IMR-90 (cell line): ENCODE measurements at places on chromosomes 12 and 14. TPM values are rescaled to one million over a fixed set of nuclear protein-coding genes. Genes with fewer than 3 reads are reported as not detected.

The ANKRD33 gene
- total RNA-seq = under 0.01 TPM in 1 of 2 replicates, not detected in the other

The SYNE3 gene
- total RNA-seq = 5.0 TPM in 2 replicates

The NINJ2 gene
- not detected in 2 replicates for total RNA-seq

DNA sequence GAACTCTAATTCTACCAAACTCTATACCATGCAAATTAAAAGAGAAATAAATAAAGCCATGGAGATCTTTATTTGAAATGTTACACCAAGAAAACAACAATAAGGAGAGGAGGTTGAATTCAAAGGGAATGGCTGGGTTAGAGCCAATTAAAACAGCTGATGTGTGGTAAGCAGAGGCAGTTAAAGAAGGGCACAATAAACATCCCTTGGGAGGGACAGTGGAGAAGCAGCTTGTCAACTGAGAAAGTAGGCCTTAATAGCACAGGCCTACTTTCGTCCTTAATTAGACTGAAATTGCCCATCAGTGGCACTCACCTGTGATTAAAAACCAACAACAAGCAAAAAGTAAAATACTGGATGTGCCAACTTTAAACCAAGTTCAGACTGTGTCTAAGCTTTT lies 16.3 kb upstream of the NAV3 start:
- DNase-seq = no peak
- no peaks in the 10 kb centered on the region for H3K4me1 ChIP-seq
- H3K27ac ChIP-seq = no peak overlapping the region
- H3K4me3 ChIP-seq = no peak overlapping the region
- H3K27me3 ChIP-seq = no peaks in the 10 kb centered on the region
- H3K36me3 ChIP-seq = no peaks in the 10 kb centered on the region

DNA sequence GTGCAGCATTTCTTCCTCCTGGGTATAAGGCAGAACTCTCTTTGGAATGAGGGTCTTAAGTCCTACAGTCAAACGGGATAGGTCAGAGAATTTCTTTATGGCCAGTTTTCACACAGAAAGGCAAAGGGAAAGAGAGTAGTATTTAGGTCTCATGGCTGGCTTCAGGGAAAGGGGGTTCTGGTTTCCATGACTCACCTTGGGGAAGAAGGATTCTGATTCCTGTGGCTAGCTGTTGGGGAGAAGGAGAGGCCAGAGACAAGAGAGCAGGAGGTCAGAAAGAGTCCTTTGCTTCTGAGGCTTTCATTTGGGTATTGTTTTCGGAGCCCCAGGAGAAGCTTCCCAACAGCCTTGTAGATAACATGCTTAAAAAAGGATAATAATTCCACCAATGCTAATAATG lies 332.5 kb downstream of the NPAS3 start:
- H3K36me3 ChIP-seq = no peaks in the 10 kb centered on the region
- H3K4me1 ChIP-seq = no peaks in the 10 kb centered on the region
- DNase-seq = no peak
- H3K4me3 ChIP-seq = no peak overlapping the region
- H3K27ac ChIP-seq = no peak overlapping the region

- no peaks in the 10 kb centered on the region for H3K27me3 ChIP-seq
- no peak overlapping the region for H3K4me3 ChIP-seq
- peaks cover 7% of the 10 kb centered on the region for H3K4me1 ChIP-seq
- no peaks in the 10 kb centered on the region for H3K36me3 ChIP-seq
- no peak overlapping the region for H3K27ac ChIP-seq
Measured at GRCh38 chr12:93946542-93947150, 201.7 kb upstream of the PLXNC1 start.

GRCh38 chr12:21220266-21220665 lies 89.3 kb downstream of the SLCO1B1 start:
- H3K27me3 ChIP-seq = no peaks in the 10 kb centered on the region
- no peaks in the 10 kb centered on the region for H3K36me3 ChIP-seq
- no peak for DNase-seq

GRCh38 chr14:106874350-106874749 lies 1348.0 kb downstream of the TMEM121 start:
- DNase-seq = no peak
- H3K36me3 ChIP-seq = no peaks in the 10 kb centered on the region
- no peak overlapping the region for H3K27ac ChIP-seq
- H3K27me3 ChIP-seq = no peaks in the 10 kb centered on the region
- H3K4me1 ChIP-seq = no peaks in the 10 kb centered on the region

DNA sequence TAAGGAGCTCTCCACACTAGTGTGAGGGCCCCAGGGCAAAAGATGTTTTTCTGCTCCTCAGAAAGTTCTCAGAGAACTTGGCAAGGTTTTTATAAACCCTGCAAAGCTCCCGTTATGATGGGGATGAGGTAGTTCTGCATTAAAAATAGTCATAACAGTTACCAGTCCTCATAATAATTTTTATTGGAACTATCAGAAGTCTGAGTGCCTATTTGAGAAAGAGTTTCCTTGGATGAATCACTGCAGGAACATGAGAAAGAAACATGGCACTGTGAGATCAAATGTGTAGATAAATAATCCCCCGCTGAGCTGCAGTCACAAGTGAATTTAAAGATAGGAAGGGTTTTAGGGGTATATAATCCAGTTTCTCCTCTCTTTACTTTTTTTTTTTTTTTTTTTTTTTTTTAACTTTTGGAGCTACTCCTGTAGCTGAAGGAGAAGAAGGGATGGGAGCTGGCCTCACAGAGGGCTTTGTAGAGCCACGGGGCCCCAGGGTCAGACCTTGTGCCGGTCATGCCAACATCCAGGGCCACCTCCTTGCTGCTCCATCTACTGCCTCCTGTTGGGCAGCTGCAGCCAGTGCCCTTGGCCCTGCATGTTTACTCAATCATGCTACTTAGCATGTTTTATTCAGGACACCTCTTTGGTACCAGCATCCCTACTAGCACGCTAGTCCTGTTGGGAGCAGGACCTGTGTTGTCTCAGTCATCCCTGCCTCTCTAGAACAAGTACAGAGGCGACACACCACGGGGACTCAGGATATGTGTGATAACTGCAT lies 39.5 kb downstream of the EVL start:
- H3K4me3 ChIP-seq = no peak overlapping the region
- peak; percentile 72 for DNase-seq
- no peaks in the 10 kb centered on the region; the same call in 1 of the 2 replicates for H3K36me3 ChIP-seq
- H3K27ac ChIP-seq = peak overlapping the region; percentile 25; the same call in 1 of the 2 replicates
